ENCODE measurements at places on chromosomes 3 and 15. TPM values are rescaled to one million over a fixed set of nuclear protein-coding genes. Genes with fewer than 3 reads are reported as not detected.

DNA sequence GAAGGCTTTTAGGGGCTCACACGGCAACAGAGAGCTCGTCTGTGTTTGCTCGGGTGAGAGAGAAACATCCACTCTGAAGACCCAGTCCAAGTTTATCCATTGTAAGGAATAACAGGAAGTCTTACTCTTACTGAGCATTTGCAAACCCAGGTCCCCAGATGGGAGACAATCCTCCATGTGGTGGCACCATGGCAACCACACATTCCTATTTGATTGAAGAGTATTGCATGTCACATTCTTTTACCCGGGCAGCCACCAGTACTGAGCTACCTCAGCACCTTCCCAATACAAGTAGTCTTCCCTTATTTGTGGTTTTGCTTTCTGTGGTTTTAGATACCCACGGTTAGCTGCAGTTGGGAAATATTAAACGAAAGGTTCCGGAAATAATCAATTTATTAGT lies 302.9 kb upstream of the RASGRP1 start:
- no peak for DNase-seq

GRCh38 chr3:136305879-136306278 lies 55.7 kb downstream of the PCCB start:
- no peak for DNase-seq

CASR gene
- total RNA-seq: not detected

GOLGA6L7 gene
- not detected for total RNA-seq

CD86 gene
- total RNA-seq: 15.4 TPM
